CD14-positive monocyte (primary cell): ENCODE measurements at places on chromosomes 5 and 9.
A peak's percentile ranks its signal among the peaks of the same experiment; 100 is the strongest.

GRCh38 chr5:89005990-89006389 is 123.0 kb upstream of the MEF2C start:
- DNase-seq: no peak

DNA sequence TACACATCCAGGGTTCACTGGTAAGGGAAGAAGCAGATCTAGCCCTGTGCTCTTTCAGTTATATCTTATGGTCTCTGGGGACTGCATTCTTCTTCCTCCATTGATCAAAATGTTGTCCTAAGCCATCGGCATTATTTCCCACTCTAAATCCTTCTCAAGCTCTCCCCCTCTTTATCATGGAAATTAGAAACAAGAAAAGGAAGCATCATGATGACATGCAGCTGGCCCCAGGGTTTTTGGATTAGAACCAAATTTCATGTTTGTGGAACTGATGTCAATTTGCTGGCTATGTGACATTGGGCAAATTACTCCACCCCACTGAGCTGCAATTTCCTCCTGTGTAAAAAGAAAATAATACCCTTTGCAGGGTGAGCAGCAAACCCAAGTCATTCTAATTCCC is 39.5 kb downstream of the MFAP3 start:
- DNase-seq: no peak

DNA sequence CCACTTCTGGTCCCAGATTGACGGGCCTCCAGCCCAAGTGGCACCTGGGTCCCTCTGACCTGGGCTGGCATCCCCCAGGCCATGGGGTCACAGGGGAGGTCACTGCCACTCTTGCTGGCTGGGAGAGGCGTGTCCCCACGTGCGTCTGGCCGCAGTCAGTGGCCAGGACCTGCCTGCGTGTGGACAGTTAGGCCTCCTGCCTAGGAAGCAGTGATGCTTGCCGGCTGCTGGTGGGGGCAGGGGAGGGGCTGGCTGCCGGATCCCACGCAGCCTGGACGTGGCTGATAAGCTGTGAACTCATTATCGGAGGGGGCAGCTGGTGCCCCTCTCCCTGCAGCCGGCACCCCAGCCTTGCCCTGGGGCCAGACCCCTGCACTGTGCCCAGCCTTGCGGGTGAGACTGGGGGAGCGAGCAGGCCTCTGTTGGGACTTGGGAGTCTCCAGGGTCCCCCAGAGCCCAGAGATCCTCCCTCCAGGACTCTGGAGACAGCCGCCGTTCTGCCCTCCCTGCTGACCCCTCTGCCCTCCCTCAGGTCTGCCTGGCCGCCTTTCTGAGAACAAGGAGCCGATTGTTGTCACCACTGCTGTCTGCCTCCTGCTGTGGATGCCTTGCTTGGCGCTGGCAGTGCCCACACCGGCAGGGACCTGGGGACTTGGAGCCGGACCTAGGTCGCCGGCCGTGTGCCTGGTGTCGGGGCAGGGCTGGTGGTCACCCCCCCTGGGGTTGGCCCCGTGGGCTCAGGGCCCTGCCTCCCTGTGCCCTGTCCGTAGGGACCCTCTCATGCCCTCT is 12.3 kb downstream of the RXRA start:
- no peak for DNase-seq

DNA sequence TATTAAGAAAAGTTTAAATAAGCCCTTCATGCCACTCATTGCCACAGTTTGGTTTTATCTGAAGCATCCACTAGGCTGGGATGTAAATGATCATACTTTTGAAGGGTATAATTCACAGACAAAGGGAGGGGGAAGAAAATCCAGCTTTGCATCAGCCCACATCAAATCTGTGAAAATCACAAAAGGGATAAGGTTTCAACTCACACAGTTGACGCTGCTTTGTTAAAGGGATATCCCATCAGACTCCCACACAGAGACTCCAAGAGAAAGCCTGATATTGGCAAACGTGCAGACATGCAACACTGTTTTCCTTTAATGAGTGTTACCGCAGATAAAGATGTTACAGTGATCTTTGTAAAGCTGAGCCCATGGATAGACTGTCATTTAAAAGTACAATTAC is 602.9 kb downstream of the TLE1 start:
- DNase-seq: no peak

DNA sequence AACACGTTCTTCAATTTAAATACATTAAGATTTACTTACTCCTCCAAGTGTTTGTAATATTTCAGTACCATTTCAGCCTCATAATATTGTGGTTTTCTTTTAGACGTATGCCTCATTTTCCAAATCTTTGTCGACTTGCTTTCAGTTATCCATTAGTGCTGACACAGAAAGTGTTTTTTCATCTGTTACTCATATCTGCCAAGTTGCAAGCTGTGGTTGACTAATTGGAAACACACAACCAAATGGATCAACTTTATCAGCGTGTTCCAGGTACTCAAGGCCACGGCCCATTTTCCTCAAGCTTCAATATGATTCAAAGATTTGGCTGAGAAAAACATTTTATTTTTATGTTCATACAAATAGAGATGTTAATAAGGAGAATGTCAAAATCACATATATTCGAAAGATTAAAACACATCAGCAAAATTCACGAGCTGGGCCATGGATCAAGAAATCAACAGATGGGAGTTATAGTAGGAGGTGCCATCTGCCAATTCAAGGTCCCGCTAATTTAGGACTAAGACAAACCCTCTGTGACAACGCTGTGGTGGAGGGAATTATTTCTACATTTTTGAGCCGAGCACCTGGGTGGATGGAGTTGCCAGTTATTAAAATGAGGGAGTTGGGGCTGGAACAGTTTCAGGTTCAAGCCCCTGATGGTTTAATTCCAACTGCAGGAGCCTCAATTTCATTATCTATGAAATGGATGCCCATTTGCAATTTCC is 27.2 kb upstream of the CCNJL start:
- no peak for DNase-seq

DNA sequence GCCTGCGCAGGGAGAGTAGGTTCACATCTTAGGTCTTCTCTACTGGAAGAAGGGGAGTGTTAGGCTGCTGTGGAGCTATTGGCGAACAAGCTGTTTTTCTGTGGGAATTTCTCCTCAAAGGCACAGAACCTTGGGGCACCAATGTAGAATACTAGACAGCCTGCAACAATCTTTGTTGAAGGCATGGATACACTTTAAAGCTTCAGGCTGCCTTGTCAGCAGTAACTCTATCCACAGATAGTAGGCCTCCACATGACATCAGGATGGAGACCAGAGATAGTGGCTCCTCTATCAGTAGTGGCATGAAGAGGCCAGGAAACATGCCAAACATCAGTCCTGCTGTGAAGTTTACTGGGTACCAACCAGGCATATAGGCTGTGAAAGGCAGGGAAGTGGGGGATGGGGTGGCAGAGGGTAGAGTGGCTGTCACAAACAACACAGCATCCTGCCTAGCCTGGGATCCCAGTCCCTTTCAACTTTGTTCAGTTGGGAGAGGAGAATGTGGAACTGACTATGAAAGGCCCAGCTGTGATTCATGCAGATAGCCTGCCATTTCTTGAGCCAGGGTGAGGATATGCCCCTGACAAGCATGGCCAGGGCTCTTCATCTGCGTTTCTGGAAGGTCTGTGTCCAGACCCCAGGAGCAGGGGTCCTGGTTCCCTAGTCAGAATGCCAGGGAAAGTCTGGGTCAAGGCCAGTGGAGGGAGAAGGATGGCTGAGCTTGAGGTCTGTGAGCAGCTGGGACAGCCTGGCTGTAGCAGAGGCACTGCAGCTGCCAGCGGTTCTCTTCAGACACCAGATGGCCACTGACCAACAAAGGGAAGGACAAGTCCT is 1.0 kb upstream of the HK3 start:
- DNase-seq: peak; percentile 61

GRCh38 chr5:179278119-179278518 is 67.1 kb downstream of the ADAMTS2 start:
- no peak for DNase-seq

DNA sequence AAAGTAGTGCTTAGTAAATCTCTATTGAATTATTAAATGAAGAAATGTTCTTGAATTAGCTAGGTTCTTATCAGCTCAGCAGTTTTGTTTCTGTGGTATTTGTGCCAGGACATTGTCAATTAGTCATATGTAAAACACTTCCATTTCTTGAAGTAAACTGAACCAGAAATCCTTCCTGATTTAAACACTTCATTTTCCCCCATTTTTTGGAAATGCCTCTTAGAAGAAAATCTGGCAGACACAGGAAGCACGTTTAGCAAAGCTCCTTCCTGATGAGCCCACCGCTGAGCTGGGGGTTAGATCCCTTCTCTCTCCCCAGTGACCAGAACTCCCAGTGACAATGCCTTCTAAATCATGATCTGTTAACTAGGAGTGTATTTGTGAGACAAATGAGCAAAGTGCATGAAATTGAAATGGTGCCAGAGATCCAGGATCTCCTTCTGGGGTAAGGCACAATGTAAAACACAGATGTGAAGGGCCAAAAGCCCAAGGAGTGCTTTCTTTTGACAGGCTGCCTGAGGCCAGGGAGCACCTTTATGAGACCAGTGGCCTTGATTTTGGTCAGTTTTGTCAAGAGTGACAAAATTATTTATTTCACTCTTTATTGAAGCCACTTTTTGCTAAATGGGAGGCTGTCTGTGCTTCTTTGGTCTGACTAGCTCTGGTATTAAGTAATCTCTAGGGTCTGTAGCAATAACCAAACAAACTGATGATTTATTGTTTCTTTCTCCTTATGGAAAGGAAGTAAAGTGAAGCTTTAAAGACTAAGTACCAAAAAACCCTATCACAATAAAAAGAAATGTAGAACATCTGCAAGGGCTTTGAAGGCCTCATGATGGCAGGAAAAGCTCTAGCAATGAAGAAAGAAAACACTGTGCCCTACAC is 25.5 kb upstream of the RUSC2 start:
- DNase-seq: no peak

DNA sequence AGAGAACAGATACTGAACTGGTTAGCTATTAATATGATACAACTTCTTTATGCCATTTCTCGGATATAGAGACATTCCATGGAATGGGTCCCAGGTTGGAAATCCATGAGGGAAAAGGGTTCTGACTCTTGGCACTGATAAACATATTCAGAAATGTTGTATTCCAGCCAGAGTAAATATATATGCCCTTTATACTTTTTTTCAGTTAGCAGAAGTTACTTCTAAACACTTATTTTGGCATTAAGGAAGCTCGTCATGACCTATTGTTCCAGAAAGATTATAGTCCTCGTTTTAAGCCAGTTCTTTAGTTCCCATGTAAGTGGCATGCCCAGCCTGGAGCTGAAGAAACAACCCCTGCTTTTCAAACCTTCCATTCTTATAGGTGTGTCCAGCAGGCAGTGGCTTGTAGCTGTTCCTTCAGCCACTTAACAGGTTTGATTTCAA is 181.6 kb downstream of the CD180 start:
- no peak for DNase-seq

GRCh38 chr5:10499066-10499465 is 57.4 kb downstream of the ROPN1L start:
- no peak for DNase-seq

- DNase-seq: no peak
These were observed 119.2 kb downstream of the ZNF622 start for GRCh38 chr5:16346380-16346779.

- DNase-seq: no peak
These were observed 156.8 kb downstream of the NXNL2 start for GRCh38 chr9:88691811-88692210.

GRCh38 chr5:139438707-139439012 is 665 bp downstream of the DNAJC18 start:
- no peak for DNase-seq

- DNase-seq: no peak
These were observed 125.8 kb downstream of the BOD1 start for GRCh38 chr5:173490681-173491080.

DNA sequence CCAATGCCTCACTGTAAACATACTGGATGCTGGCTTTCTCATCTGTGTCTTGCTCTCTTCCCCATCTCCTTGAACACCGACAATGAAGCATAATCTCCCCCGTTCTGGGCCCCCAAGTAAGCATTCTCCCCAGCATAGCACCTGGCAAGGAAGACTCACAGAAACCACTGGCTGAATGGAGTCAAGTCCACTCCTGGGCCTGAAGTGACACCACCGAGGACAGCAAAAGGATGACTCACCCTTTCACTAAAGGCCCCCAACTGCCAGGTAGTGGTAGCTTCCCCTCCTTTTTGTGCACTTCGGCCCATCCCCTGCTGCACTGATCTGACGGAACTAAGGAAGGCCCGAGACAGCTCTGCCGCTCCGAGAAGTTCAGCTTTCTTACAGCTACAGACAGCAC is 9.4 kb downstream of the VDAC1 start:
- no peak for DNase-seq

- DNase-seq: peak; percentile 1
These were observed 96.7 kb downstream of the EDIL3 start for GRCh38 chr5:84287951-84288350.

GRCh38 chr5:88818296-88818695 is 64.7 kb downstream of the MEF2C start:
- no peak for DNase-seq

GRCh38 chr9:75000835-75001234 is 27.3 kb downstream of the CARNMT1 start:
- no peak for DNase-seq

- DNase-seq: no peak
These were observed 252.2 kb downstream of the GOLPH3 start for GRCh38 chr5:31921852-31922305.

- DNase-seq: no peak
These were observed at the start of gene PAPPA for GRCh38 chr9:116153765-116154333. PAPPA (plus strand) TSS chr9:116153791; CDS start chr9:116154173, 382 bp downstream.

DNA sequence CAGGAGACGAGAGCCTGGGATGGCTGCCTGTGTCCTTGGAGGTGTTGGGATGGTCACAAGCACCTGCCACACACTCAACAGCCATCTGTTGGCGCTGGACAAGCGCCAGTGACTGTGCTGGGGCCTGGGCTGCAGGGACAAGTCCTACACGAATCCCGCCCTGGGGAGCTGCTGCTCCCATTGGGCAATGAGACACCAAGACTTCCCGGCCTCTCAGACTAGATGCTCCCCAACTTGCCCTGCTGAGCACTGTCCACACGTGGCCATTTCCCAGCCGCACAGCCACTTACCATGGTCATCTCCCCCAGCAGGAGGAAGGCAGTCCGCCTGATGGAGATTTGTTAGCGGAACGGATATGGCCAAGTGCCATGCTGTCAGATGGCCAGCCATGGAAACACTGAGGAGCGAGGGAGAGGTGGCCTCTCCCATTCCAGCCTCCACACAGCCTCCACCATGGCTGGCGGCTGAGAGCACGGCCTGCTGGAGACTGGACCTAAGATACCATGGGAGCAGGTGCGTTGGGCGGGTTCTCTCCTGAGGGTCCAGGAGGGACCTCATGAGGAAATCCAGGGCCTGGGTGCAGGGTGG is 43.9 kb downstream of the PRRT1B start:
- DNase-seq: peak; percentile 4

- DNase-seq: no peak
These were observed 17.0 kb upstream of the RNF20 start for GRCh38 chr9:101516655-101517054.

DNA sequence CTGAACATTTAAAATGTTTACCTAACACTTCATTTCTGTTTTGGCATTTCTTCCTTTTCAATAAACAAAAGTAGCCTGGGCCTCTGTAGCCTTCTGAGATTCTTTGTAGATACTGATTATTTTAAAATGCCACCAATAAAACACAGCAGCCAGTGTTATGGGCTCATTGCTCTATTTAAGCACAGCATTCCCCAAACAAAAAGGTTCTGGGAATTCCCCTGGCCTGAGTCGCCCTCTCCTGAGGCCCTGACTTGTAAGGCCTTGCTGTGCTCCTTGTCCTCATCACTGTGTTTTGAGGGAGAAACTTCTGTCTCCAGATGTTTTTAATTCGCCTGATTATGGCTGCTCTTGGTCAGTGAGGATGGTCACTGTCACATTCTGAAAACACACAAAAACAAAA is 33.0 kb upstream of the CTXN3 start:
- no peak for DNase-seq

- DNase-seq: no peak
These were observed 70.3 kb downstream of the STK32A start for GRCh38 chr5:147305147-147305546.

GRCh38 chr9:85941622-85941940 is 635 bp downstream of the NAA35 start:
- no peak for DNase-seq
